ENCODE measurements at places on chromosomes 5 and 9.

GRCh38 chr9:132538071-132538470 is 44.3 kb upstream of the BARHL1 start:
- DNase-seq, result no peak

- DNase-seq, result no peak
These were observed 43.3 kb downstream of the ACTL7B start for GRCh38 chr9:108812396-108813025.

DNA sequence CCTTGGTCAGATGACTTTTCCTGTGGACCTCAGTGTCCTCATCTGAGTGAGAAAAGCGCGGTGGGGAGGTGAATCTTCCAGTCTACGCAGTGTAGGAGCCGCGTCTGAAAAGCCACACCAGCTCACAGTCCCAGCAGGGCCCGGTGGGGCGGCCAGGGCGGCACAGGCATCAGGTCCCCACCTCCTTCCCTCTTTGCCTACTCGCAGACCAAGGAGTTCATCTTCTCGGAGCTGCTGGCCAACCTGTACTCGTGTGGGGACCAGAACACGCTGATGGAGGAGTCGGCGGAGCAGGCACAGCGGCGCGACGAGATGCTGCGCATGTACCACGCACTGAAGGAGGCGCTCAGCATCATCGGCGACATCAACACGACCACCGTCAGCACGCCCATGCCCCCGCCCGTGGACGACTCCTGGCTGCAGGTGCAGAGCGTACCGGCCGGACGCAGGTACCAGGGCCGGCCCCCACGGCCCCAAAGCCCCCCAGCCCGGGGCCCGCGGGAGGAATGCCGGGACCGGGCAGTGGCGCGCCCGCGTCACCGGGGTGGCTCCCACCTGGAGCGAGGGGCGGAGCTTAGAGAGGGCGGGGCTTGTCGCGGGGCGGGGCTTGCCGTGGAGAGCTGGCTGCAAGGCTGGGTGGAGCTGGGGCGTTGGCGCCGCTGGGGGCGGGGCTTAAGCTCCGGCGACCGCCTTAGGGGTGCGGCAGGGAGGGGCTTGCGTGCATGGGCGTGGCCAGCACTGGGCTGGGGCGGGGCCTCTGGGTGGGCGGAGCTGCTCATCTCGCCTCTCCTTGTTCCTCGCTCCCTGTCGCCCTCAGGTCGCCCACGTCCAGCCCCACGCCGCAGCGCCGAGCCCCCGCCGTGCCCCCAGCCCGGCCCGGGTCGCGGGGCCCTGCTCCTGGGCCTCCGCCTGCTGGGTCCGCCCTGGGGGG is 25.6 kb downstream of the GOLGA2 start:
- DNase-seq, result peak; percentile 100

DNA sequence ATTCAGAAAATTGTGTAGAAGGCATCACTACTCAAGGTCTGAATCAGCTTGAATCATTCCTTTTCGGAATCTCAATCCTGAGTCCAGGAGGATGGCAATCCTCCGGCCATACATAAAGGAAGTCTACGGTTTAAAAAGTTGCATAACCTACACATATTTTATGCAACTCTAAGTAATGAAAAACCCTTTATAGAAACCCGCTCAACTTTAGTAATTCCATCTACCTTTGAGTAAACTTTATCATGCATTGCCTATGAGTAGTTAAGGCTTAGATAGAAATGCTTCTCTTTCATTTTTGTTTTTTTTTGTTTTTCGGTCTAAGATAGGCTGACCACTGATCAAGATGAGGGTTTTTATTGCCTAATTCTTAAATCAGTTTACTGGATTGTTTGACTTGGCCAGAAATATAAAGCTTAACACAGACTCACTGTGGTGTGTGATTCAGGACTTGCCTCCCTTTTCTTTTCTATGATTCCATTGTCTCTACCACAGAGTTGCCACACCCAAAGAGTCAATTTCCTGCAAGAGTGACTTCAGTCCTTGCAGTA is 85.0 kb downstream of the LURAP1L start:
- DNase-seq, result no peak

DNA sequence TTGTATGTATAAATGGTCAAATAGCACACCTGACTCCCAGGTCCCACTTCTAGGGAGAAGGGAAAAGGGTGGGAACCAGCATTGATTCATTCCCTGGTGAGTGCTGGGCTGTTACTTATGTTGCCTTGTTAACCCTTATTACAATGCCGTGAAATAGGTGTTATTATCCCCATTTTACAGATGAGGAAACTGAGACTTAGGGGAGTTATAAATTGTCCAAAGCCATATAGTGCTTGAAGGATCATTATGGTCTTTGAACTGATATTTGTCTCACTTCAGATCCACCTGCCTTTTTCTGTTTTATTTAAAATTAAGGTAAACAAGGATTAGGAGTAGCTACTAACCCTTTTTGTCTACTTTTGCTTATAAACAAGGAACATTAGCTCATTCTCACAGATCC is 16.5 kb downstream of the TMEM268 start:
- no peak for DNase-seq

DNA sequence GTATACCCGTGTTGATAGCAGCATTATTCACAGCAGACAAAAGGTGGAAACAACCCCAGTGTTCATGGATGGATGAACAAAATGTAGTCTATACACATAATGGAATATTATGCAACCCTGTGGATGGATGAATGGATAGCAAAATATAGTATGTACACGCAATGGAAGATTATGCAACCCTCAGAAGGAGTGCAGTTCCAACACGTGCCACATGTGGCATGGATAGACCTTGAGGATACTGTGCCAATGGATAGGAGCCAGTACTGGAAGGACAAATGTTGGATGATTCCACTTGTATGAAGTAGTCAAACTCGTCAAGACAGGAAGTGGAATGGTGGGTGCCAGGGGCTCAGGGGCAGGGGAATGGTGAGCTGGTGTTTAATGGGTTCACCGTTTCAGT is 44.9 kb downstream of the PLEKHG4B start:
- no peak for DNase-seq

DNA sequence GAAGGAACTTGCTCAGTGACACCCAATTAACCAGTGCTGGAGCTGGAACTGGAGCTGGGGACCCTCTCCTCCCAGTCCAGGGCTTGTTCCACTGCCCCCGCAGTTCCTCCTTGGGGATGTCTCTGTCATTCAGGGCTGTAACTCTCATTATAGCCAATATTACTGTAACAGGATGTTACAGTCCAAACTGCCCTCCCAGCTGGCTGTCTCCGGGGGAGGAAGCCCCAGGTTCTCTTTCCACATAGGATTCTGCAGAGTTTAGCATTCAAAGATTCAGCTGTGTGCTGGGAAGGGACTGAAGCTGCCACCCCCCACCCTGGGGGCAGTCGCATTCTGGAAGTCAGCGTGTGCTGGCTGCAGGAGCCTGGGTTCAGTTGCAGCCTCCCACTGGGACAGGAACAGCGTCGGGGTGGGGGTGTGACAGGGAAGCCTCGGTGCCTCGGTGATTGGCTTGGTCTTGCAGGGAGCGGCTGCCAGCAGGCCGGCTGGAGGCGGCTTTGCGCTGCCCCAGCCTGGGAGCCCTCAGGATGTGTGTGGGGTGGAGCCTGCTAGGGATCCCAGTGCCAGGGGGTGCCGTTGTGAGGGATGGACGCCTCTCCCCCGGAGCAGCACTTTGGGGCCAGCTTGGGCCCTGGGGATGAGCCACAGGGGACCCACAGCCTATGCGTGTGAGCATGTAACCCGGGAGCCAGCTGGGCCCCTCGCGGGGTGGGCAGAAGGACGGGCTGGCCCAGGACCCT is 101.1 kb downstream of the RGS3 start:
- DNase-seq, result no peak

GRCh38 chr9:120261419-120261818 is 318.5 kb downstream of the CDK5RAP2 start:
- no peak for DNase-seq

GRCh38 chr5:110104726-110105669 is 415.3 kb downstream of the MAN2A1 start:
- DNase-seq, result no peak

DNA sequence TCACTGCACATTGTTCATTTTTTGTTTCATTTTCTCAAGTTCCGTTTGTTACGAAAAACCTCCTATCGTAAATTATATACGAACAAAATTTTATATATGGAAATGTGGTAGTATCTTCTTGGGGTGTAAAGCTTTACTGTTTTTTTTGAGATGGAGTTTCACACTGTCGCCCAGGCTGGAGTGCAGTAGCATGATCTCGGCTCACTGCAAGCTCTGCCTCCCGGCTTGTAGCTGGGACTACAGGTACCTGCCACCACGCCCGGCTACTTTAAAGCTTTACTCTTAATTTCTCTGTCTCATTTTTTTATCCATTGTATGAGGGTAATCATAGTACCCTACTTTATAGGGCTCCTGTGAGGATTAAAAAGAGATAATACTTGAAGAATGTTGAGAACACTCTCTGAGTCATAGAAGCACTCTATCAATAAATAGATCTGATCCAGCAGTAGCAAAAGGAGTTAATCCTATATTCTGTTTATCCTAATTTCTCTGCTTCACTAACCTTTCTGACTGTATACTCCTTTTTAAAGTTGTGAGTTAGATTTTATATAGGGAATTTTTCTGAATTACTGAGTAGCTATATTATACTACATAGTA is 5.6 kb upstream of the LRRC70 start:
- no peak for DNase-seq

DNA sequence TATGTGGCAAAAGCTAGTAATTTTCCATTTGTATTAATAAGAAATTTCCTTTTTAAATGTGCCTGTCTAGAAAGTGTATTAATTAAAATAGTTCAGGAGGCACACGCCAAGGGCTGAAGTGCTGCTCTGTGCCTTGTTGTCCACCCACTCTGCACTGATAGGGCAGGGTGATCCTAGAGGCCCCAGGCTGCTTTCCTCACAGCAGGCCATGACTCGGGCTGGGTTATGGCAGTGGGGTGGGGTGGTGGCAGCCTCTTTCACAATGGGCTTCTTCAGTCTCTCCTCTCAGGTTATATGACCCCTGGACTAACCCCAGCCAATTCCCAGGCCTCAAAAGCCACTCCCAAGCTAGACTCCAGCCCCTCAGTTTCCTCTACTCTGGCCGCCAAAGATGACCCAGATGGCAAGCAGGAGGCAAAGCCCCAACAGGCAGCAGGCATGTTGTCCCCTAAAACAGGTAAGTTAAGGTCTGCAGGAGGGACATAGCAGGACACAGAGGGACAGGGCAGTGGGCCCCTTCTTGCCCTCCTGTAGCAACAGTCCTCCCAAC is 19.5 kb downstream of the CD74 start:
- DNase-seq, result no peak

DNA sequence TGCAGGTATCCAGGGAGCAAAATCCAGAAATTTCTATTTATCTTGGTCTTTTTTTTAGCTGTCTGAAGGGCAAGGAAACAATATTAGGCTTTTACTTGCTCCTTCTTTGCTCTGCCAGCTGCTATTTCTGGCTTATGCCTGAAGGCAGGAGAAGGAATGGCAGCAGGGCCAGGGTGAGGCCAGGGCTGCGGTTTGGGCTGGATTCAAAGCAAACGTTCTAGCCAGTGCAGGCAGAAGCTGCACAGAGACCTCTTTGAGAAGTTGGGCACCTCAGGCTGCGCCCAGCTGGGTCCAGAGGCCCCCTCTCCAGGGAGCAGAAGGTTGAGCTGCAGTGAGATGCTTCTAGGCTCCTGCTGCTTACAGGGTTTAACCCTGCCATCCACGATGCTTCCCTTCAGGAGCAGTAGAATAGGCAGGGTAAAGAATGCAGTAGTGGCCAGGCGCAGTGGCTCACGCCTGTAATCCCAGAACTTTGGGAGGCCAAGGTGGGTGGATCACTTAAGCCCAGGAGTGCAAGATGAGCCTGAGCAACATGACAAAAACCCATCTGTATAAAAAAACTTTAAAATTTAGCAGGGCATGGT is 201.2 kb downstream of the ADCY2 start:
- DNase-seq, result no peak

DNA sequence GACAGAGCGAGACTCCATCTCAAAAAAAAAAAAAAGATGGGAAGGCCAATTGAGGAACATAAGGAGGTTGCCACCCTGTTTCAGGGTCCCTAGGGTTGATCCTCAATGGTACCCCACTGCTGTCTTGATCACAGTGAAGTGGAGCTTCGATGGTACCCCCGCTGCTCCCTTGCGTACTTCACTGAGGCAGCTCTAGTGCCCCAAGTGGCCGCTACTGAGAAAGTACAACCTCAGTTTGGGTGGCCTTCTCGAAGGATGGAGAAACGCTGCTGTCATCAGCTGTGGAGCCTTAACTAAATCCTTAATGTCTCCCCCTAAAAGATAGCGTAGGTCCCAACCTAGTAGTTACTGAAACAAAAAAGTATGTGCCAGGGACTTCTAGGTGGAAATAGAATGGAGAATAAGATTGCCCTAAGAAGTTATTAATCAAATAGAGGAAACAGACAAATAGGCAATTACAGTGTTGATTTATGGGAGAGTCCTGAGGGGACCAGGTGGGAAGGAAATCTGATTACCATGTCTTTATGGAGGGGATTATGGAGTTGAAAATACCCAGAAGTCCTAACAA is 6.3 kb downstream of the TESK1 start:
- DNase-seq, result peak; percentile 36

- no peak for DNase-seq
These were observed 22.2 kb downstream of the FBXL7 start for GRCh38 chr5:15522187-15522520.

GRCh38 chr9:117205806-117206205 is 209.1 kb downstream of the ASTN2 start:
- DNase-seq, result no peak

DNA sequence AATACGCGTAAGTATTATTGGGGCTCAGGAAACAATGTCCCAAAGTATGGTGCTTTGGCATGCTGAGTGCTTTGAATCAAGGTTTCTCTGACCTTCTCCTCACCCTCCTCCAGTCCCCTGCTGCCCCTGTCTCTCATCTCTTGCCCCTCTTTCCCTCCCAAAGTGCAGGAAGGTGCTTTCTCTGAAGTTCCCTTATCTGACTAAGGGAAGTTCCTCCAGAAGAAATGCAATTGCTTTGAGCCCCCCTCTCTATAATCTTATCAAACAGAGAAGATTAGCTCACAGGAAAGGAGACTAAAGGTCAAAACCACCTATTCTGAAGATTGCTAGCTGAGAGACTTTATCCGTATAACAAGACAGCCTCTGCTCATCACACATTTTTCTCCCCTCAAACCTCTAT is 288.1 kb downstream of the ARL15 start:
- DNase-seq, result no peak

DNA sequence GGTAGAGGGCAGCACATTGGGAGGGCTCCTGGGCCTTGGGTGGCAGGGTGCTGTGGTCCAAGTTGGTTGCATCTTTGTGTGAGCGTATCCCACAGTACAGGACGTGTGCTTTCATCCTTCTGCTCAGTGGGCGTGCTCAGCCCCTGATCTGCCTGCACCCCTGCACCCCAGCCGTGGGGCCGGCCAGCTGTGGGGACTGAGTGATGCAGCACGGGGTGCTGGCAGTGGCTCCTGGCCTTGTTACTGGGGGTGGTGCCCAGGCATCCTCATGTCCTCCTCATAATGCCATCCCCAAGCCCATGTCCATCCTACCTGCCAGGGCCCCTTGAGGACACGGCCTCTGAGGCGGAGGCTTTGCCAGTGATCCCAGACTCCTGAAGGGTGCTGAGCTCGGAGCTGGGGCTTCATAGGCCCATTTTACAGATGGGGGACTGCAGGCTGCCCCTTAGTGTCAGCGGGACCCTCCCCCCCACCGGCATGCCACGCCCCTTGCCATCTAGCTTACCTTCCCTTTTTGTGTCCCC is 100.7 kb downstream of the PHF2 start:
- DNase-seq, result no peak
